HT-29 (cell line): ENCODE measurements at places on chromosomes 4 and X. TPM values are rescaled to one million over a fixed set of nuclear protein-coding genes. Genes with fewer than 3 reads are reported as not detected.

Gene MYL5
- 10.9 and 12.6 TPM in 2 replicates for total RNA-seq

Gene GAGE1
- total RNA-seq: not detected in 2 replicates

Gene TLR2
- total RNA-seq: not detected in 2 replicates

Gene PTPN13
- total RNA-seq: 6.1 and 8.9 TPM in 2 replicates

Gene ZCCHC18
- not detected in 2 replicates for total RNA-seq

Gene PABPC5
- total RNA-seq: not detected in 2 replicates

Gene LUZP4
- not detected in 2 replicates for total RNA-seq

DNA sequence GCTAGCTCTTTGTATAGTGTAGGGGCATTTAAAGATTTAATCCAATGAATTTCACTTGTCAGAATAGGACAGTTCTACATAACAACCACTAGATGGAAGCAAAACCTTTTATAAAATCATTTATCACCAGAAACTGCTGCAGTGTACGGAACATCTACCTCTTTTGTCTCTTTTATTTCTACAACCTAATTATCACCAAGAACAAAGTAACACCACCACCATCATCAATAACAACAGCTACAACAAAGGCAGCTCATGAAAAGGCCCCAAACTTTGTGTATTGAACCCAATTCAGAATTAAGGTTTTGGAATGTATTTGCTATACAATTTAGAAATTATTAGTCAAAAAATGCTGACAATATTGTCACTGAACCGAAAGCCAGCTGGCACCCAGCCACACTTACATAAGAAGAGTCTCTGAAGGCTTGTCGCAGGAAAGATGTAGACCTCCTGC is 260.9 kb upstream of the RPS6KA3 start:
- DNase-seq: peak; percentile 54

- DNase-seq: no peak
Observed at GRCh38 chr4:68401231-68401630, 46.0 kb upstream of the TMPRSS11E start.

DNA sequence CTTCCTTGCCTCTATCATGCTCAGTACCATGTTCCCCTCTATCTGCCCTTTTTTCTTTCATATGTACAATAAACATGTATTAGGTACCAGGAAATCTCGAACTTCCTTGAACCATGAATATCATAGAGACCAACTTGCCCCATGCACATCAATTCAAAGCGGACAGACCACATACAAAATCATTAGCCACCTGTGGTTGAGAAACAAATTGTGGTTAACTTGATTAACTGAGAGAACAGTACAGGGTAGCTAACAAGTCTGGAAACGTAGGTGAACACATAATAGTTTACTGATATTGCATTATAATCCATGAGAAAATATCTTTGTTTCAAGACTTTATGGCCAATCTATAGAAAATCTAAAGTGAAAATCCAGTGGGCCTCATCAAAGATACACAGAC is 8.2 kb downstream of the CASP3 start:
- DNase-seq: no peak

GRCh38 chrX:68648960-68649359 is 1.5 kb downstream of the STARD8 start:
- DNase-seq: no peak

DNA sequence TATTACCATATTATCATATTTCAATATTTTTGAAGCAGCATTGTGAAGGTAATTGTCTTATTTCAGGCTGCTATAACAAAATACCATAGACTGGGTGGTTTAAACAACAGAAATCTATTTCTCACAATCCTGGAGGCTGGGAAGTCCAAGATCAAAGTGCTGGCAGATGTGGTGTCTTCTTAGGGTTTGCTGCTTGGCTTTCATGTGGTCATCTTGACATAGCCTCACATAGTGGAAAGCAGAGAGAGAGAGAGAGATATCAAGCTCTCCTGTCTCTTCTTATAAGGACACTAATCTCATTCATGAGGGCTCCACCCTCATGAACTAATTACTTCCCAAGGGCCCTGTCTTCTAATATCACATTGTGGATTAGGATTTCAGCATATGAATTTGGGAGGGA is 119.7 kb upstream of the NUDT6 start:
- no peak for DNase-seq

GRCh38 chr4:23614284-23614892 is 275.5 kb downstream of the PPARGC1A start:
- peak; percentile 35 for DNase-seq

- no peak for DNase-seq
Observed at GRCh38 chr4:40622913-40623312, 6.8 kb downstream of the RBM47 start.

GRCh38 chr4:122453384-122453995 is 3.0 kb downstream of the IL2 start:
- DNase-seq: no peak

GRCh38 chr4:137387924-137388323 is 144.4 kb downstream of the PCDH18 start:
- no peak for DNase-seq

DNA sequence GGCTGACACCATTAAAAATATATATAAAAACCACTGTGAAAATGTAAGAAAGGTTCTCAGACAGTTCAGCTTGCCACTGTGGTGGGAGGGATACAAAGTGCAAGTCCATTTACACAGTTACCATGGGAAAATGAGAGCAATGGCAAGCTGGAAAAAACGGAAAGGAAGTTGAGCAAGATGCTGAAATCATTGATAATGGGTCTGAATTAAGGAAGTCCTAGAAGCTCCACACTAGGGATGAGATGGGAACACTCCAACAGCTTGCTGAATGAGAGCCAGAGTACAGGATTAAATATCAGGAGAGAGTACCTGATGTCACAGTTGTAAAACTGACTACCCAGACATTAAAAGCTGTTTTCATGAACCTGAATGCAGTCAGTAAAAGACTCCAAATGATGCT is 218.6 kb downstream of the PRDM5 start:
- no peak for DNase-seq

DNA sequence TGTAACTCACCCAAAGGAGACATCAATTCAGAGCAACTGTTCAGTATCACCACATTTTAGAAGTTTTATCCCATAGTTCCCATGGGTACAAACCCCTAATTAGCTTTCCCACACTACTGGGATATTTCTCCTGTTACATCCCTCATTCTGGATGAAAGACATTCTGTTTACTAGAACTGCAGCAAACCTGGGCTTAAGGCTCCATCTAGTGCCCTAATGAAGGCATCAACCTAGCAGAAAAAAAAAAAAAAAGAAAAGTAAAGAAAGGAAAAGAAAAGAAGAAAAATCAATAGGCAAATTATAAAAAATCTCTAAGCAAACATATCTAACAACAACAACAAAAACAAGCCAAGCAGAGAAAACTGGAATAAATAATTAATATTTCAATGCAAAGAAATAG is 133.7 kb upstream of the CPXCR1 start:
- DNase-seq: peak; percentile 54

- no peak for DNase-seq
Observed at GRCh38 chr4:178395798-178396197, 953.6 kb upstream of the AGA start.

DNA sequence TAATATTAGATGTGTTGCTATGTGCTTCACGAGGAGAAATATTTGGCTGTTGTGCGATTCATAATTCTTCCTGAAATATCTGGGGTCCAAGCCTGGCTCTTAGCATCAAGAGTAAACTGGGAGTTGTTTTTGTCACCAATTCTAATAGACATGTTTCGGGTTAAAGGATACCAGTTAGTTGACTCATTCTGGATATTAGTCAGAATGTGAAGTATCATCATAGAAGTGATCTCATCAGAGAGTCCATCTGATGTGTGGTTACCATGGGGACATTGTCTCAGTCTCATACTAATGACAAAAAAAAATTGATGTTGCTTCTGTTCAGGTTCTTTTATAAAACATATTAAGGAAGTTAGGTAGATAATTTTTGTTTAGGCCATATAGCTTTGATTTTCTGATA is 57.2 kb upstream of the MTMR1 start:
- DNase-seq: no peak

GRCh38 chr4:85092943-85093342 is 126.5 kb upstream of the WDFY3 start:
- no peak for DNase-seq
